ENCODE measurements at places on chromosomes 16 and 17.
A peak's percentile ranks its signal among the peaks of the same experiment; 100 is the strongest.

- DNase-seq: peak; percentile 93
Observed at GRCh38 chr17:64661976-64662773, at the start of gene SMURF2. SMURF2 (minus strand) TSS chr17:64662307; CDS start chr17:64661880, 427 bp downstream.

- DNase-seq: no peak
Observed at GRCh38 chr16:72992142-72992601, 55.8 kb downstream of the ZFHX3 start.

DNA sequence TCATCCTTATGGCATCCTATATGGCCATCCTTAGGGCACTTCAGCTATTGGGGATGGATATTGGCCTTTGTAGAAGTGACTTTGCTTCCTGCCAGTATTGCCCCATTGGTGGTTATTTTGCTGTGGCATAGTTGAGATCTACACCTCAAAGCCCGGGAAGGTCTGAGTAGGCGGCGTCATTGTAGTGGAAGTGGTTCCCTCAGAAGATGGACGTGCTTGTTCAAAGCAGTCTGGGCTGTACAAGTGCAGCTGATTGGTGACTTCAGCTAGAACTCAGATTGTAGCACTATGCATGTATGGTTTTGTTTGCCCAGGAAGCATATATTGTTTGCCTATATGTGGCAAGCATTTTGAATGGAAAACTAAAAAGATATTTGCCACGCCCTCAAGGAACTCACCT is 83.2 kb downstream of the TMC6 start:
- DNase-seq: no peak

DNA sequence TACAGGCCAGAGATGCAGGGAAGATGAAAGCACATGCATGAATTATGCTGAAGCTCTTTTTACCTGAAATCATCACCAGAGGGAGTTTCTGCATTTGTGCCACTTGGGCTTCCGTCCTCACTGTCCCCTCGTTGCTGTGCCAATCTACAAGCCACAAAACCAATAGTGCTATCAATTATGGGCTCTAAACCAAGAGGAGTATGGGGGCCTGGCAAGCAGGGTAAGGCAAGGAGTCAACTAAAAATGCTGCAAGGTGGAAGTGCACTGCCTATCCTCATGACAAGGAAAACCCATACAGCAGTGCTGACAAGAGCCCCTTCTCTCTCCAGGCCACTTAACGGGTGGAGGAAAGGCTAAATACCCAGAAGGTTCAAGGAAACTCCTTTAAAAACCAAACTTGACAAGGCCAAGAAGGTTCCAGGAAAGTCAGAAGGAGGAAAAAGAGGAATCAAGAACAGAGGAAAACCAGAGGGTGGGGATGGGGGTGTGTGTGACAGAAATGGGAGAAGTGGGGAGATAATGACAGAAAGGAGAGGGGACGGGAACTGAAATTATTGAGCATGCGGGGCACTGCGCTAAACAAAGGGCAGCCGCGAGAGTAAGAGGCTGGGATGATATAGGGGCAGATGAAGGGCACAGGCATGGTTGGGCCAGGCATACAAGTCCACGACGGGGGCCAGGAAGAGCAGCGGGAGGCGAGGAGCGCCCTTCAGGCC is 674 bp downstream of the C17orf75 start:
- no peak for DNase-seq

DNA sequence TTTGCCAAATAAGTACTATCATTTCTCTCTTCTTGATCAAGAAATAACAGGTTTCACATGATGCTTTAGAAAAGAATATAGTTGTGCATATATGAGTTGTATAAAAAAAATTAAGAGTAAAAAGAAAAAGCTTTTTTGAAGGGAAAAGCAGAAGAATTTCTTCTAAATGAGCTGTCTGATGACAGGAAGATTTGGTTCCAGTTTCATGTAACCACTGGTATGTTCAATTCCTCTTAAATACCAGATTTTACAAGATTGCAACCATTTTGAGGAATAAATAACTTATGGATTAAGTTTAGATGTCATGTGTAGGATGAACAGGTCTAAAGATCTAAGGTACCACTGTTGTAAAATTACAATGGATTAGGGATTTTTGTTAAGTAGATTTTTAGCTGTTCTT is 45.0 kb downstream of the VMP1 start:
- no peak for DNase-seq

DNA sequence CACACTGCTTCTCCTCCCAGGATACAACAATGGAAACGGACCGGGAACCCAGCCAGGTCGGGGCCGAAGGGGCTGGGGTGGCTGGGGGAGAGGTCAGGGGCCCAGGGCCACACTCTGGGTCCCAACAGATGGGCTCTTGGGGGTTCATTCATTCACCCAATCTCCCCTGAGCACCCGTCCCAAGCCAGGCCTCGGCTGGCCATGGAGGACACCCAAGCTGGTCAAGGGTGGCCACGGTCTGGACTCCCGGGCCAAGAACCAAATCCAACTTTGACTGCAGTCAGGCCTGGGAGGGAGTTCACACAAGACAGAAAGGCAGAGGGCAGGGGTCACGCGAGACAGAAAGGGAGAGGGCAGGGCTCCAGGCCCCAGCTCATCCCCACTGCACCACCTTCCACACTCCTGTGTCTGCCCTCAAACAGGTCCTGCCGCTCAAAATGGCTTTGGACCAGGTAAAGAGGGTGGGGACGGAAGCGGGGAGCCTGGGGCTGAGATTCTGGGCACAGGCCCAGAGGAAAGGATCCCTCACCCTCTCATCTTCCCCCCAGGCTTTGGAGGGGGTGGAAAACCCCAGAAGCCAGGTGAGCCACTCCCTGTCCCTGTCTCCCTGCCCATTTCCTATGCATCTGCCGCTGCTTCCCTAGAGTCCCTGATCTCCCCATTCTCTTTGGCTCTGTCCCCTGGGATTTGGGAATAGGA is 12.3 kb upstream of the PKMYT1 start:
- DNase-seq: no peak

- DNase-seq: no peak
Observed at GRCh38 chr17:47937941-47938340, 3.4 kb upstream of the PNPO start.

GRCh38 chr16:19698480-19699465 is 19.3 kb downstream of the KNOP1 start:
- no peak for DNase-seq

GRCh38 chr17:41551365-41551764 is 20.5 kb downstream of the KRT9 start:
- peak; percentile 47 for DNase-seq

GRCh38 chr17:42097691-42098631 is at the start of gene ZNF385C:
ZNF385C (minus strand) TSS chr17:42098473; CDS start chr17:42063056, 35,417 bp downstream.
- no peak for DNase-seq

GRCh38 chr17:75703191-75703590 is 18.1 kb upstream of the ITGB4 start:
- DNase-seq: no peak

GRCh38 chr17:1188812-1189504 is 9.2 kb upstream of the ABR start:
- peak; percentile 96 for DNase-seq

- no peak for DNase-seq
Observed at GRCh38 chr17:82984751-82985427, 94.5 kb upstream of the METRNL start.

GRCh38 chr16:75345711-75346110 is 87.6 kb downstream of the CFDP1 start:
- DNase-seq: no peak

GRCh38 chr16:56424791-56425438 is 430 bp downstream of the AMFR start:
- peak; percentile 85 for DNase-seq

- DNase-seq: peak; percentile 22
Observed at GRCh38 chr17:41836550-41837196, 641 bp upstream of the NT5C3B start.

DNA sequence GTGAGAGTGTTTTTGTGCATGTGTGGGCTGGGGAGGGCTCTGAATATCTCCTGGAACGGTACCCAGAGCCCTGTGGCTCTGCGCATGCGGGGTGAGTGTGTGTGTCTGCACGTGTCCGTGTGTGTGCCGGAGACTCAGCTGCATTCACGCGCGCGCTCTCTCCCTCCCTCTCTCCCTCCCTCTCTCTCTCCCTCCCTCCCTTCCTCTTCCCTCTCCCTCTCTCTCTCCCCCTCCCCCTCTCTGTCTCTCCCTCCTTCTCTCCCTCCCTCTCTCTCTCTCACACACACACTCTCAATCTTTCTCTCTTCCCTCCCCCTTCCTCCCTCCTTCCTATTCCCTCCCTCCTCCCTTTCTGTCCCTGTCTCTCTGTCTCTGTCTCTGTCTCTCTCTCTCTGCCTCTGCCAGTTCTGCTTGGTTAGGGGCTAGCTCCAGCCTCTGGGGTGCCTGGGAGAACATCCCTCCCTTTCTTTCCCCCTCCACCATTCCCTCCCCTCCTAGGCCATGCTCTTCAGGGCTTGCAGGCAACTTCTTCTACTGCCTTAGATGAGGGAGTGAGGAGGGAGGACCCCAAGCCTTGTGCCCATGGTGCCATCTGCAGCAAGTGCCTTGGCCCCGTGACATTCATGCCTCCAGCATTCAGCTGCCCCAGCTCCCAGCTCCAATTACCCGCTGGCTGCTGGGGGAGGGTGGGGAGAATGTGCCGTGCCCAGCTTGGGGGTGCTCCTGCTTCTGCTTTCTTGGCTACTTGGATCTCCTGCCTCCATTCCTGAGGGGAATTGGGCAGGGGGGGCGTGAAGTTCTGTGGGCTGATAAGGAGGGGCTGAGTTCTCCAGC is 6.4 kb downstream of the THRA start:
- peak; percentile 96 for DNase-seq

DNA sequence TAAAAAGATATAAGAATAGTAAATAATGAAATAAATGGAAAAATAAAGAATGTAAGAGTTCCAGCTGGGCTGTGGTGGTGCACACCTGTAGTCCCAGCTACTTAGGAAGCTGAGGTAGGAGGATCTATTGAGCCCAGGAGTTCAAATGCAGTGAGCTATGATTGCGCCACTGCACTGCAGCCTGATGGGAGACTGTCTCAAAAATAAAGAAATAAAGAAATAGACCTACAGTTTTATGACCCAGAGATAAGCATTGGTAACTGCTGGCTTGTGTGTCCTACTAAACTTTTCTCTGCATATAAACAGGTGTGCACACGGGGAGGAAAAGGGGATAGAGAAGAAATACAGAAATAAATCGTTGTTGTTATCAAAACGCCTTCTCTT is 7.8 kb upstream of the PDP2 start:
- no peak for DNase-seq

GRCh38 chr17:61139219-61139618 is 260.4 kb upstream of the TBX2 start:
- no peak for DNase-seq

Data from posterior vena cava (tissue), 2 donors.